Jurkat, Clone E6-1 (cell line): ENCODE measurements at places on chromosomes 5 and 9.

DNA sequence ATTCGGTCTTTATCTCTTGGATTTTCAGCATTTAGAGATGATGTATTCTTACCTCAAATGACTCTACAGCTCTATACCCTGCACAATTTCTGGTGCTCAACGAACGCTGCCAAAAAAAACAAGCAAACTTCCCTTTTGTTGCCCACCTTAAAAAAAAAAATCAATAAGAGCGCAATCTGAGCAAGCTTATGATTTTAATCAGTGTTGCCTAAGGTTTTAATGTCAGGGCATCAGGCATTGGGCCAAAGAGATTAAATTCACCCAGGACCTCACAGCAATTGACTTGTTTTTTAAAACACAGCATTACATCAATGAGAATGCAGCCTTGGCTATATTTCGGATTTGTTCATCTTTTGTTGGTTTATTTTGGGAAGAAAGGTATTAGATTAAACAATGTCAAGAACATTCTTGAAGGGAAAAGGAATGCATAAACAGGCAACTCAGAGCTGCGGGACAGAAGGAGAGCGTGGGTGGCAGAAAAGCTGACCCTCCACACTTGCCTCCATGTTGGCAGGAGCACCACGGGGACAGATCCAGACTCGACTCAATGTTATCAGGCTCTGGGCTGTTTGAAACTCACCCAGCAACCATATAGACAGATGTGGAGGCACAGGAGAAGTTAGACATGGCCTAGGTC is 127.5 kb upstream of the DAPK1 start:
- no peak for DNase-seq

DNA sequence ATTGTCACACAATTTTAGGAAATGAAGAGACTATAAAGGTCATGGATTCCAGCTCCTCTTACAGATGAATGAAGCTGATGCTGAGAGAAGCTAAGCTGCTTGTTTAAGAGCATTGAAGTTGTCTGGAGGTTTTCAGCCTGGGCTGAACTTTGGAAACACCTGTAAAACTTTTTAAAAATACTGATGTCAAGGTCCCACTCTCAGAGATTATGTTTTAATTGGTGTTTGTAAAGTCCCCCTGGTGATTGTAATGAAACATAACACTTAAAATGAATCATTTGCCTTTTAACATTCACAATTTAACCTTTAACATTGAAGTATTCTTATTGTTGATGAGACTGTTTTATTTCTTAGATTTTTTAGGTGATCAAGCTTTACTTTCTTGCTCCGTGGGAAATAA is 16.4 kb downstream of the RAD23B start:
- no peak for DNase-seq

DNA sequence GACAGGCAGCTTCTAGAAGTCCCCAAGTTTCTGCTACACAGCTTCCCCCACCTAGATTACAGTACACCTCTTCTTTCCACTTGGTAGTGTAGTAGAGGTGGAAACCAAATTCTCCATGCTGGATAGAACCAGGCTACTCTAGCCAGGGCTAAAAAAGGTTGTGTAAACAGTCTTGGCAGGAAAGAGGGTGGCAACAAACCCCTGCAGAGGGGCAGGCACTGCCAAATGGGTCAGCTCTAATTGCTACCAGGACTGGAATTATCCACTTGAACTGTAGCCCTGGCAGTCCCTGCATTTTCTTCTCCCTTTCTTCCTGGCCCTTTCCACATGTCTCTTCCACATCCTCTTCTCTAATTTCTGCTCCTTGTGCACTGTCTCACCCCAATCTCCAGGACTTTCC is 24.8 kb downstream of the RANBP3L start:
- no peak for DNase-seq

DNA sequence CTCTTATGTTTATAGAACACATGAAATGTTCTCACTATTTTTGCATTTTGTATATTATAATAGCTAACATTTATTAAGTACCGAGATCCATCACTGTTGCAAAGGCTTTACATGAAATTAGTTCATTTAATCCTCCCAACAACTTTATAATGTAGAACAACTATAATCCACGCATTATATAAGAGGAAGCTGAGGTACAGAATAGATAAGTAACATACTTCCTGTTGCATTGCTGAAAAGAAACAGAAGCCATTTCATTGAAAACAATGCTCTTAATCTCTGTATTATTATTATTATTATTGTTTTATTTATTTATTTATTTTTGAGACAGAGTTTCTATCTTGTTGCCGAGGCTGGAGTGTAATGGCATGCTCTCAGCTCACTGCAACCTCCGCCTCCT is 7.9 kb upstream of the INSYN2B start:
- no peak for DNase-seq

GRCh38 chr5:120848883-120849282 is 384.8 kb downstream of the PRR16 start:
- no peak for DNase-seq

- no peak for DNase-seq
Measured at GRCh38 chr9:3939820-3940219, 360.0 kb downstream of the GLIS3 start.

GRCh38 chr9:133600739-133601138 is 8.4 kb downstream of the FAM163B start:
- DNase-seq: no peak

GRCh38 chr5:122314036-122314435 is 2.0 kb downstream of the SNCAIP start:
- DNase-seq: no peak

DNA sequence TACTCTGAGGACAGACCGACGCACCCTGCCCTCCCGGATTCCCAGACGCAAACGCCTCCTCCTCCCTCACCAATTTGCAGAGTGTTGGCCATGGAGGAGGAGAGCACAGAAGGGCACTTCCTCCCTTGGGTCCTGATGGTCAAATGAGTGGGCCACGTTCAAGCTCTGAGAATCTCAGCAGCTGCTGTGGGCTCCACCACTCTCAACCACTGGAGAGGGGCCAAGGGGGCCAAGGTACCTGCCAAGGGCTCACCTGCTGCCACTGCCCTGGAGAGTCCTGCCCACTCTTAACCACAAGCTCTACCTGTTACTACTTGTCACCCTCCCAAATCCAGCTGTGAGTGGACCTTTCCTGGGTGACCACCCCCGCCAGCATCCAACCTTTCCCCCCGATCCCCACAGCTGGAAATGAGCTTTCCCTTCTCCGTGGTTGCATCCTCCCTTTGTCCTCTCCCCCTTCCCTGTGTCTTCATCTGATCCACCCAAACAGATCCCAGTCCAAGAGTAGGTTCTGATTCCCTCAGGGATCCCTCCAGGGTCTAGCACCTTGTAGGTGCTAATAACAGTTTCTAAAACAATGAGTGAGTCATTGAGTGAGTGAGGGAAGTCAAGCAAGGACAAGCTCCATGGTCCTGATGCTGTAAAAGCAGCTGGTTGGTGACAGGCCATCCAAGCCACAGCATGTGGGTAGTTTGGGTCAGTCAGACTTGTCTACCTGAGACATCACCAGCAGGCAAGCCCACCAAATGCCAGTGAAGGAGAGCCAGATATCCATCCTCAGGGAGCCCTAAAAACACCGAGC is 69.7 kb downstream of the FAM114A2 start:
- no peak for DNase-seq

- no peak for DNase-seq
Measured at GRCh38 chr5:143426437-143426991, 23.0 kb upstream of the NR3C1 start.

GRCh38 chr9:125418404-125418803 is 156.8 kb downstream of the GAPVD1 start:
- DNase-seq: no peak
